ENCODE measurements at places on chromosomes 7 and 10.

DNA sequence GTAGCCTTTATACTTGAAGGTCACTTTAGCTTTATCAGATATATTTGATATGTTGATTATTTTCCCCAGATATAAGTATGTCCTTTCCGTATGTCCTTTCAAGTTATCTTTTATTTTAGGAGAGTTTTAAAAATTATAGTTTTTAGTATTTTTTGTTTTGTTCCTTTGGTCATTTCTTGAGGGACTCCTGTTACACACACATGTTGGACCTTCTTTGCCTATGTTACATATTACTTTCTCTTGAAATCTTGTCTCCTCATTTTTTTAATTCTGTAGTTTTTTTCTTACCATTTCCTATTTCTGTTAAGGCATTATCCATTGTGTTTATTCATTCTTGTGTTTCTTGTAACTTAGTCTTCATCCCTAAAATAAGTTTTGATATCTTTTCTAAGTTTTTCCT is 23.9 kb downstream of the GLCCI1 start:
- no peak for DNase-seq

DNA sequence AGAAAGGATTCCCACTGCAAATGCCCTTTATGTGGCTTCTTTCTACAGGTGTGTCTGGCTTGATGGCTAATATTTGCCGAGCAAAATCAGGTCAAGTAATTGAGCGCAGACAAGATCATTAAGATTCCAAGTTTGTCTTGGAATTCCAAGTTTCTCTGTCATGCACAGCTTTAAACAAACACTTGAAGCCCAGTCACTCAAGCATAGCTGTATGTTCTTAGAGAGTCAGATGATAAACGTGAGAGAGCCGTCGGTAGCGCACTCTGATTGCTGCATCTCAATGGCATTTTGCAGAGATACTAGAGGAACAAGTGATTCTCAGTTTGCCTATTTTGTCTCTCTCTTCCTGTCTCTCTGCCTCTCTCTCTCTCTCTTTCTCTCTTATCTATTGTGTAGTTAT is 658 bp downstream of the DMBT1 start:
- no peak for DNase-seq

DNA sequence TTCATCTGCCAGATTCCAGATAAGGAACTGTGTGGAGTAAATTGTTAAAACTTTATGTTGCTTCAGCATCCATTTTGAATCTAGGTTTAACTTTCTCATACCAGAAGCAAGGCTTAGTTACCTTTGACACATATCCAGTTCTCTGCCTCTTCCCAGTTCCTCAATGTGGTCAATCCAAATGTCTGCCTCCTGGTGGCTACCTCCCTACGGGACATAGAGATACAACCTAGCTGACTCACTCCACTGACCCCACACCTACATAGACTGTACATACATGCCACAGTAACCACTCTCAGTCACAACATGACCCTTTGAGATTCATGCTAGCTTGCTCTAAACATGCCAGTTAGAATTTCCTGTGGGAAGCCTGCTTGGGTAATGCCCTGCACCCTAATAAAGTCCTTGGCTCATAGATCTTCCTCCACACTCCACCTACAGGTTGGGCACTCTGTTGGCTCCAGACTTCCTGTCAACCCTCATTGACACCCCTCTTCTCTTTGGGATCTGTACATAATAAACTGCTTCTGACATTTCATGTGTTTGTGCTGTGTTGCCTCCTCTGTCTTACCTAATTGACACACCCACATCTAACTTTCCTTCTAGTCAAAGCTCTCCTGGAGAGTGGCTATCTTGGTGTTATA is 278.1 kb downstream of the HTR7 start:
- DNase-seq, result no peak

- peak; percentile 74 for DNase-seq
Measured at GRCh38 chr10:74589226-74589673, 237.2 kb upstream of the KAT6B start.

GRCh38 chr7:23341846-23342598 is 42.9 kb downstream of the MALSU1 start:
- no peak for DNase-seq

DNA sequence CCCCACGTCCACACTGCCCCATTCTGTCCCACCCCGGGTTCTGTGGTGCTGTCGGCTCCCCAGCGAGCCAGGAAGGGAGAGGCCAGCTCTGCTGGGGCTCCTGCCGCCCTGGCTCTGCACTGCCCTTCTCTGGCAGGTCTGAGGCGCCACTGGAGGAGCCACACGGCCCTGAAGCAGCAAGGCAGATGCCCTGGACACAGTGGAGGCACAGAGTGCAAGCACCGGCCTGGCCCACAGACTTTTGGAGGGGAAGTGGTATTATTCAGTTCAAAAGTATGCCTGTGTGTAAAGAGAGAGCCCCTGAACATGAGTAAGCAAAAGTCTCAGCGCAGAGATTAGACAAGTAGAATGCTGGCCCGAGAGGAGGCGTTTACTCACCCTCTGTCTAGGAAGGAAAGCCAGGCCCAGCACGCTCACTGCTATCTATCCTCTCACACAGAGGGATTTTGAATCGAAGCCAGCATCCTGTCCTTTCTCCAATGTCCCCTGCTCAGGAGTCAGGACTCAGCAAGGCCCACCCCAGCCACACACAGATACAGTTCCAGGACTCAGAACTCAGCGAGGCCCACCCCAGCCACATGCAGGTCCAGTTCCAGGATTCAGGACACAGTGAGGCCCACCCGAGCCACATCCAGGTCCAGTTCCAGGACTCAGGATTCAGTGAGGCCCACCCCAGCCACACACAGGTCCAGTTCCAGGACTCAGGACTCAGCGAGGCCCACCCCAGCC is 115.0 kb downstream of the EGFR start:
- peak; percentile 73 for DNase-seq

GRCh38 chr10:12862459-12862858 is 139.1 kb downstream of the CCDC3 start:
- DNase-seq, result no peak

GRCh38 chr7:117403737-117404136 is 23.6 kb downstream of the ASZ1 start:
- DNase-seq, result no peak

GRCh38 chr10:11898372-11899066 is 75.4 kb downstream of the PROSER2 start:
- DNase-seq, result no peak

- no peak for DNase-seq
Measured at GRCh38 chr7:32223071-32223650, 153.0 kb upstream of the PDE1C start.

- no peak for DNase-seq
Measured at GRCh38 chr10:101331956-101332355, 22.0 kb upstream of the BTRC start.

- DNase-seq, result no peak
Measured at GRCh38 chr7:117492649-117493048, 12.8 kb downstream of the CFTR start.

GRCh38 chr7:50308532-50309385 is 4.2 kb downstream of the IKZF1 start:
- DNase-seq, result peak; percentile 85

DNA sequence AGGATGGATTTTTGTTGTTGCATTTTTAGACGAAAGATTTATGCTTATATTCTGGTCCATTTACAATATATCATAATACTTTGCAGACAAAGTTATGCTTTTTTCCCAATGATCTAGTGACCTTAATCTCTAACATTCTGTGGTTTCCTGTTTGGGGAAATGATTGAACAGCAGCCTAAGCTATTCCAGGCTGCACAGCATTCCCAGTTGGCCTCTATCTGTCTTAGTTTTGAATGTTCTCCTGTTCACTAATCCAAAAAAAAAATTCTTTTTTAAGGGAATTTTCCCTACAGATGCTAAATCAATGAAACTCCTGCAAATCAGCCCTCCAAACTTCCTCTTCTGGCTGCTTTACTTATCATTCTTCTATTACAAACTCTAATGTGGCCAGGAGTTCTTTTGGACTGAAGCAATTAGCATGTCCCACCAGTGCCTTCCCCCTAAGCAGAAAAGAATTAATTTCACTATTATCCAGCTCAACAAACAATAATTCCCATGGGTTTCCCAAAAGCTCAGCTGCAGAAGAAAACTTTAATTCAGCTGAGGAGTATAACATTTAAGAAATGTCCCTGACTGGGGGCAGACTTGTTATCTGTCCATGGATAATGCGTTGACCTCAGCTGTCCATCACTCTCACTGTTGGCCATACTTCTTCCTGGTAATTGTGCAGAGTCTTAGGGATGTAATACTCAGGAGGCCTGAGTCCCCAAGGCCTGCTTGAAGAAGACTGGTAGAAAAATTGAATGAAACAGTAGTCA is 81.9 kb upstream of the TRIL start:
- no peak for DNase-seq

DNA sequence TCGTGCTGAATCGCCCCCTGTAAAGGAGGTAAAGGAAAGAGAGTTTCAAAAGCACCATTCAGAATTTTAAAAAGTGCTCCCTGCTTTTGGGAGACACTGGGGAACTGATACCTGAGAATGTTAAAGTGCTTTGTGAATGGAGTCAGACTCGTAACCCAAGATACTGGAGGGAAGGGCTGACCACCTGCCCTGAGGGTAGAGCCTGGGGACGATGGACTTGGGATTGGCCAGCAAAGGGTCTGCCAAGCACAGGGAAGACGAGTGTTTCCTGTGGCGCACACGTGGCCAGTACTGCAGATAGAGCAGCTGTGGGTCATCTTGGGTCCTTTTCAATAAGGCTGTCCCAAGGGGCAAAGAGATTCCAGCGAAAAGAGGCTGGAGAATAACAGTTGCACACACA is 1284.1 kb upstream of the AUTS2 start:
- no peak for DNase-seq

- no peak for DNase-seq
Measured at GRCh38 chr7:99372275-99373090, 2.0 kb upstream of the ARPC1B start.

DNA sequence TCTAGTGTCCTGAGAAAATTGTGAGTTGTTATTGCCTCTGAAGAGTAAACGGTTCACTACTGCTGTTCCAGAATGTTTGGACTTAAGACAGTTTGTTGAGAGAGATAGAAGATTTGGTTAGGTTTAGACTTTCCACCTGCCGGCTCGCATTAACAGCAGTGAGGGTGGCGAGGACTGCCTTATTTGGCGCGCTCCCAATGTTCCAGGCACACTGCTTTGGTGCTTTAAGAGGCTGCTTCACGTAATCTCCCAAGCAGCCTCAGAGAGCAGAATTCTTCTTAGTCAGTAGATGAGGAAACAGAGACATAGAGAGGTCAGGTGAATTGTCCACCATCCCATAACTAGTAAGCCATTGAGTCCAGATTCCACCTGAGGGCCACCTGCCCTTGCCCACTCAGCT is 41.1 kb downstream of the GLRX3 start:
- no peak for DNase-seq

- DNase-seq, result no peak
Measured at GRCh38 chr7:123661765-123662164, 6.1 kb downstream of the LMOD2 start.

- DNase-seq, result no peak
Measured at GRCh38 chr7:140235114-140235513, 58.3 kb upstream of the KDM7A start.

GRCh38 chr7:28613262-28613661 is 200.9 kb downstream of the CREB5 start:
- no peak for DNase-seq

GRCh38 chr7:150973571-150974451 is 4.3 kb downstream of the KCNH2 start:
- no peak for DNase-seq

- DNase-seq, result no peak
Measured at GRCh38 chr7:74009719-74010118, 18.3 kb upstream of the ELN start.

GRCh38 chr10:103806395-103807187 is 48.8 kb downstream of the SH3PXD2A start:
- no peak for DNase-seq

DNA sequence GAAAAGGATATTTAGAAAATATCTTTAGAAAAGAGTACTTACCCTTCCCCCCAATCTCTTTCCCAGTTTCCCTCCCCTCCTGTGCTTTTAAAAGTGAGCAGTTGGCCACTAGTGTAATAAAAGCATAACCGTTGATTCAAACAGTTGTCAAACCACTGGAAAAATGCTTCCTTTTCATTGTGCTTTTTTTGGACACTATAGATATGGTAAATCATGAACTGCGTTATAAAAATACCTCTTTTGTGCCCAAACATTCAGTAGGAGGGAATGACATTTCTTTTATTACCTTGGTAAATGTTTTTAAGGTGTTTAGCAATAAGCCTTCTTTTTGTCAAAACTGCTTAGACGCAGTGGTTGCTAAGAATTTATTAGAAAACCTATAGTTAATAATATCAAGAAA is 232.4 kb downstream of the SLC25A13 start:
- DNase-seq, result no peak

DNA sequence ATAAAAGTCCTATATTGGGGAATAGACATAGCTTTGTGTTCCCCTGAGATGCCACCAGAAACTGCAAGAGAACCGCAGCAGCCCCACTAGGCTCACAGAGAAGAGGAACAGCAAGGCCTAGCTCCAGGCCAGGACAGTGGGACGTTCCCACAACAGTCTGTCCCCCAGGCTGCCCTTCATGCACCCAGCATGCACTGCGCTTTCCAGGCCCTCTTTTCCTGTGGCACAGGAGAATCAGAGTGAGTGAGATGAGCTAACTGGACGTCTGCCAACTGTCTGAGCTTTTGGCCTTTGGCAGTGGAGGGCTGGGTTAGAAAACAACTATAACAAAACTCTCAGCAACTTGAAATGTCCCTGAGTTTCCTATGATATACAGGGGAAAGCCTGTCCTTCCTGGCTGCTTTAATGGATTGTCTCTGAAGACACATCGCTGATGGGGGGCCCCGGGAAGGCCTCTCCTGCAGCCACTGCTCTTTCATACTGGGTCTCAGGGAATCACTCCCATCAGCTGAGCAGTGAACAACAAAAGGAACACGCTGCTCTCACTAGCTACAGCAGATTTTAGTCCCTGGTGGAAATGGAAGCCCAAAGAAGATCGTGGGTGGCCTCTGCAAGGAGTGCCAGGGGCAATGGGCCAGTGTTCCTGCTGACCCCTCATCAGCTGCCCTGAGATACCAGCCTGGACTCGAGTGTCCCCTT is 53.5 kb downstream of the PODXL start:
- no peak for DNase-seq

- no peak for DNase-seq
Measured at GRCh38 chr7:149729983-149730801, 43.2 kb downstream of the ZNF467 start.

DNA sequence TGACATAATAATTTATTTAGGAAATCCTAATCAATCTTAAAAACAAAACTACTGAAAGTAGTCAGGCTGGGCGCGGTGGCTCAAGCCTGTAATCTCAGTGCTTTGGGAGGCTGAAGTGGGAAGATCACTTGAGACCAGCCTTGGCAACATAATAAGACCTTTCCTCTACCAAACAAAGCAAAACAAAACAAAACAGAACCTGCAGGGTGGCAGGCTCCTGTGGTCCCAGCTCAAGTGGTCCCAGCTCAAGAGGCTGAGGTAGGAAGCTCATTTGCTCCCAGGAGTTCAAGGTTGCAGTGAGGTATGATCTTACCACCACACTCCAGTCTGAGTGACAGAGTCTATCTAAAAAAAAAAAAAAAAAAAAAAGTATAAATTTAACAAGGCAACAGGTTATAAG is 748.0 kb downstream of the CNTNAP2 start:
- no peak for DNase-seq

- DNase-seq, result no peak
Measured at GRCh38 chr7:158943234-158943633, 86.9 kb downstream of the DYNC2I1 start.
